ENCODE measurements at places on chromosomes 4 and X.

- no peak for DNase-seq
These were observed 242.4 kb downstream of the EVC2 start for GRCh38 chr4:5465956-5466355.

DNA sequence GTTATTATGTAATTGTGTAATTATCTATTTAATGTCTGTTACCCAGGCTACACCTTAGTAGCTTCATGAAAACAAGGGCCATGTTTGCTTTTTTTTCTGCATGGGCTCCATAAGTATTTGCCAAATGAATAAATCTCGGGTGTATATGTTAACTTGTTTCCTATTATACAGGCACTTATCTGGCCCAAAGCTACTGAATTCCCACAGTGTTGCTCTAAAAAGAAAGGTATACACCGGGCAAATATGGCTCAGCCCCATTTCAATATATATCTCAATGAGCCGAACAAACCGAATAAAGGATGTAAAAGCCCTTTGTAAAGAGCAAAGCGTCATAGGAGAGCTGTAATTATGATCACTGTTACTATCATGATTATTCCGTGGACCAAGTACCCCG, 767 bp downstream of the PAQR3 start:
- DNase-seq, result no peak

DNA sequence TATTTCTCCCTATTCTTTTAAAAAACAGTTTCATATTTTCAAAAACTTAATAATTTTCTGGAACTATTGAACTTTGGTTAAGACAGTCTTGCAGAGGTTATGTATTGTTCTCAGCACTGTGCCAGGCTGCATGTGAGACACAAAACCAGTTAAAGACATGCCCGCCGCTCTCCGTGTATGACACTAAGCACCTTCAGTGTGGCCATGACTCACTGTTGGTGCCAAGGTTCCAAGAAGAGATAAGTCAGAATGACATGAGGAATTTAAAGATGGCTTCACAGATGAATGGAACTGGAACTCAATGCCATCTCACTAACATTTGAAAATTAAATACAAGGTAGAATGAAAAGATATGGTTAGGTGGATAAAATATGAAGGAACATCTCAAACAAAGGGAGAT, 525.5 kb upstream of the ZFP42 start:
- DNase-seq, result no peak

- no peak for DNase-seq
These were observed 390.9 kb downstream of the FAT4 start for GRCh38 chr4:125705681-125706080.
